ENCODE measurements at places on chromosomes 3 and 15.

DNA sequence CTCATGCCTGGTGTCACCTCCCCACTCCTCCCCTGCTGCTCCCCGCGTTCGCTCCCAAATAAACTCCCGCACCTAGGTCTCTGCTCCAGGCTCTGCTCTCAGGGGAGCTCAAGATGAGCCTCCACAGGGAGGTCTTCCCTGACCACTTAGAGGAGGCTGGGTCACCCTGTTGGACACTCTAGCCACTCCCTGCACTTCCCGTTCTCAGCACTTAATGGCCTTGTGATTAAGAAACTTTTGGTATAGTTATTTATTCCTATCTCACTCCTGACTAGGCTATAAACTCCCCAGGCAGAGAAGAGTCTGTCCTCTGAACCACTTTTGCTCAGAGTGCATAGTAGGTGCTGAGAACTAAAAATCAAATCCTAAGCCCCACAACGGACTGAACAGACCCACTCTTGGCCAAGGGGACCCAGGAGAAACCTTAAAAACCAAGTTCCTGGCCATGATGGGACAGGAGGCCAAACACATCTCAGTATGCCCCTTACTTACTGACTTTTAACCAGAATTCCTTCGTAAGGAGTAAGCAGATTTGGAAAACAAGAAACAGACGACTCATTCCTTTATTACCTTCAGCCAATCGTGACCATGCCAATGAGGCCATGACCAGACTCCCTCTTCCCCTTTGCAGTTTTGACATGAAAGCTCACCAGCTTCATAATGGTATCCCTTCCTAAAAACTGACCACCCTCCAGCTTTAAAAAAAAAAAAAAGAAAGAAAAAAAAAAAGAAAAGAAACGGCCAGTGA lies 69.0 kb upstream of the HRH1 start:
- no peak for DNase-seq

- no peak for DNase-seq
Measured at GRCh38 chr3:42493798-42494151, 8.7 kb upstream of the VIPR1 start.

- DNase-seq, result no peak
Measured at GRCh38 chr3:38163841-38164642, 1.3 kb upstream of the OXSR1 start.

DNA sequence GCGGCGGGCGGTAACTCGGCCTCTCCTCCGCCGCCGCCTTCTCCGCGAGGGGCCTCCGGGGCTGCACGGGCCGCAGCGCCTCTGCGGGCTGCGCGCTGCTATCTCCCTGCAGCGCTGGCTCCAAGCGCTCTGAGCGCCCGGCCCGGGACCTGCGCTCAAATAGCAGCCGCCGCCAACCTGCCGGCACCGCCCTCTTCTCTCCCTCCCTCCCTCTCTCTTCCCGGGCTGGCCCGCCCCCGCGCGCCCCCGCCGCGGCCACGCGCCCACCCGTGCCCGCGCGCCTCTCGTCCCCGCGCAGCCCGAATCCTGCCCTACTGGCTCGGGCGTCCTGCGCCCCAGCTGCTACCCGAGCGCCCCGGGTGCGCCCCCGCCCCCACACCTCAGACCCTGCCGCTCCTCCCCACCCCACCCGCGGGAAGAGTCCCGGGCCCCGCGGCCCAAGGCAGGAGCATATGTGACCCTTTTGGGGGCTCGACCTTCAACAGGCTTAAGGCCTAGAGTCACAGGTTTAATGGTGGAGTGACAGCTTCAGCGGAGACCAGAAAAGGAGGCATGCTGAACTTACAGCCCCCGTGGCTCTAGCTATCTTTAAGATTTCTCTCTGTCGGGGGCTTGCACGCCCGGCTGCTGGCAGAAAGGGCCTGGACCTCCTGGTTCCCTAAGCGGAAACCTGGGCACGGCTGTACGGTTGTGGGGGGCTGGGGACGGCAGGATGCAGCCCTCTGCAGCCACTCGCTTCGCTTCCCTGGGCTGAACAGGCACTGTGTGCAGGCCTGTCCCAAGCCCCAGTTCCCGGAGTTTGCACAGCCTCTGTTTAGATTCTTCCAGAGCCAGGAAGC lies at the start of gene CACNA2D2:
Gene CACNA2D2 (minus strand): TSS at position 131 of the 839 bp plus-strand sequence. CDS start 211 bp downstream, outside the sequence.
- DNase-seq, result peak; percentile 49

GRCh38 chr15:42499858-42500609 lies 4.6 kb downstream of the SNAP23 start:
- no peak for DNase-seq

GRCh38 chr3:47405820-47406761 lies 25.3 kb downstream of the PTPN23 start:
- DNase-seq, result no peak
